ENCODE measurements at places on chromosomes 12 and 14.

DNA sequence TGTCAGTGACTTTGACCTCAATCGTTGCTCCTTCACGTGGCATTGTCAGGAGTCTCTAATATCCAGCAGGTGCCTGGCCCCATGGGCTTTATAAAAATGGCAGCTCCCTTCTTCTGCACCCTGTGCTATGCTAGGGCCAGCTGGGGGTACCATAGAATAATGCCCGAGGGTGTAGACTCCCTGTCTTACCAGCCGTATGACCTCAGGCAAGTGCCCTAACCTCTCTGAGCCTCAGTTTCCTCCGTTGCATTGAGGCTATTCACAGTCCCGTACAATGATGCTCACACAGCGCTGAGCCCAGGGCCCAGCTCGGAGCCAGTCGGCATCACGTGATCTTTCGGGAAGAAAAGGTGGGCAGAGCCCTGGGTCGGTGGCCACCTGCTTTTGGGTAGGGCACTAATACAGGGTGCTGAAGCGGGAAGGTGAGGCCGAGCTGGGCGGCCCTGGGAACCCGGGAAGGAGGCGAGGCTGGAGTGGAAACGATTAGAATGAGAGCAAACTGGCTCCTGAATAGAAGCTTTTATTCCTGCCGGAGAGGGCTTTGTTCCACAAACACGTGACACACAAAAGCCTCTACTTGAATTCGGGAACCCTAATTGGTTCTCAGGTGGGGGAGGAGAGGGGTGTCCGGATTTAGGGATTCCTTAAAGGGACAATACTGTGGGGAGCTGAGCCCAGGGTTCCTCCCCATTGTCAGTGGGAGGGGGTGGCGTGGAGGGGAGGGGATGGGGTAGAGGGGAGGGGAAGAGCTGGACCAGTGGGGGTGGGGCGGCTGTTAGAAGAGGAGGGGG lies 19.9 kb upstream of the MSI1 start:
- DNase-seq: no peak

- DNase-seq: no peak
Measured at GRCh38 chr12:50923361-50924130, 28.8 kb upstream of the HIGD1C start.

DNA sequence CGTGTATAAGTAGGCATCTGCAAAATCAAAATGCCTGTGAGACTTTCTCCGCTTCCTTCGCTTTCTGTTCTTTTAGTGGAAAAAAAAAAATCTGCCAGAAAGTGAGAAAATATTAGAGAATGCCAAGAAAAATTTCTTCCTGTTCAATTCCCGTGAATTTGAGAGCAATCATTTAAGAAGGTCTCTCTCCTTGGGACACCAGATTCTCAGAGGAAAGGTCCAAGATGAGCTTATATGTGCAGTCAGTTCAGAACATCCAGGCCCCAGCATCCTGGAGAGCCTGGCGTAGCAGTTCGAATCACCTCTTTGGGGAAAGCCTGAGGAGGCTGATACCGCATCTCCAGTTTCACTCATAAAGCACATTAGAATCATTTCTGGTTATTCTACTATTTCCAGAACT lies 912.8 kb downstream of the GALC start:
- DNase-seq: no peak

DNA sequence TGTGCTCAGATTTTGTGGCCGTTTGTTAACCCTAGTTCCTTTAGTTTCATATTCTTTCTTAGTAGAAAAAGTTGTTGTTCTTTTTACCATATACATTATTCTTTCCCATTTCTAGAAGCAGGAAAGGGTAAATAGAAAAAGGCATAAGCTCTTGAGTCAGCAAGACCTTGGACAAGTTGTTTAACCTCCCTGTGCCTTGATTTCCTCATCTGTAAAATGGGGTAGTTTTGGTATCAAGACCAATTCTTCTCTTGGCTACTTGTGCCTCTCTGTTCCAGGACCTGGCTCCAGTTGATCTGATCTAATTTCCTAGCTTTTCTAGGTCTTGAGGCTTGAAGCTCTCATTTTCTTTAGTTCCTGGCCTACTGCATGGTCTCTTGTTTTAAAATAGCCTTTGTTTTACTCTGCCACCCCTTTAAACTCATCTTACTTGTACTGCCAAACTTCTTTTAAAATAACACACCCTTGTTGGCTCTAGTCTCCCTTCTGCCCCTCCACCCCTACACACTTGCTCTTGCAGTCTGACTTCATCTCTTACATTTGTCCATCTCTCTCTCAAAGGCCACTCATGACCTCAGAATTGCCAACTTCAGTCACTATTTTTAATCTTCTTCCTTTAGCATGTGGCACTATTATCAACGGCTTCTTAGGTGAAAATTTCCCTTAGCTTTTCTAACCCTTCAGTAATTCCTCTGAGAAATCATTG lies 143.7 kb downstream of the TTLL5 start:
- no peak for DNase-seq

DNA sequence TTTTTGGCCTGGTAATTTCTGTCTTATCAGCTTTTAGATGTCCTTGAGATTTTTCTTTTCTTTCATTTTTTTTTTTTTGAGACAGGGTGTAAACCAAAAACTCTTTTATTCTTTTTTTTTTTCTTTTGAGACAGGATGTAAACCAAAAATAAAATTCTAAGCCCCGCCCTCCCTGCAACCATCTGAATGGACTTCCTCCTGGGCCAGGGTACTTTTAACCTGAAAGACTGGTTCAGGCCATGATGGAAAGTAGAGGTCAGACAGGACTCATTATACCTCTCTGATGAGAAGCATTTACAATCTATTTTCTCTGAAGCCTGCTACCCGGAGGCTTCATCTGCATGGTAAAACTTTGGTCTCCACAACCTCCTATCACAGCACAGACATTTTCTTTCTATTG lies 33.5 kb upstream of the TCL1B start:
- DNase-seq: no peak

DNA sequence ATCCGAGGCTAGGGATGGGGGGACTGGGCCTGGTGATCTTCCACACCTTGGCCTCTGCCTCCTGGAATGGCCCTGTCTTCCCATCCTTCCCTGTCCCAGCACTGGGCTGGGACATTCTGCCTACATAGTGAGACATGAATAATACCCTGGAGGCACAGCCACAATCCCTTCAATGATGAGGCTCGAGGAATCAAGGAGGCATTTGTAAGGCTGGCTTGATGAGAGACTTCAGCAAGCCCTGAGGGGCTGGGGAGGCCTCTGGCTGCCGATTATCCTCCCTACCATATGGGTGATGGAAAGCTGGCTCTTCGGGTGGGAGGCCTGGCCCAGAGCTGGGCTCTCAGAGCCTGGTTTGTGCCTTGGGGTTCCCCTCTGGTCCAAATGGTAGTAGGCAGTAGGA lies 92.5 kb downstream of the CALM1 start:
- DNase-seq: no peak

- peak; percentile 76 for DNase-seq
Measured at GRCh38 chr14:73771848-73772638, 57.9 kb upstream of the PNMA1 start.

GRCh38 chr14:88987516-88987915 lies 163.1 kb downstream of the TTC8 start:
- no peak for DNase-seq

GRCh38 chr14:99320105-99320572 lies 48.1 kb upstream of the BCL11B start:
- no peak for DNase-seq

- no peak for DNase-seq
Measured at GRCh38 chr14:88835661-88836060, 11.2 kb downstream of the TTC8 start.

GRCh38 chr12:93722835-93723567 lies 45.8 kb downstream of the CRADD start:
- DNase-seq: peak; percentile 53

GRCh38 chr12:52527121-52527800 lies 7.1 kb upstream of the KRT5 start:
- DNase-seq: no peak

DNA sequence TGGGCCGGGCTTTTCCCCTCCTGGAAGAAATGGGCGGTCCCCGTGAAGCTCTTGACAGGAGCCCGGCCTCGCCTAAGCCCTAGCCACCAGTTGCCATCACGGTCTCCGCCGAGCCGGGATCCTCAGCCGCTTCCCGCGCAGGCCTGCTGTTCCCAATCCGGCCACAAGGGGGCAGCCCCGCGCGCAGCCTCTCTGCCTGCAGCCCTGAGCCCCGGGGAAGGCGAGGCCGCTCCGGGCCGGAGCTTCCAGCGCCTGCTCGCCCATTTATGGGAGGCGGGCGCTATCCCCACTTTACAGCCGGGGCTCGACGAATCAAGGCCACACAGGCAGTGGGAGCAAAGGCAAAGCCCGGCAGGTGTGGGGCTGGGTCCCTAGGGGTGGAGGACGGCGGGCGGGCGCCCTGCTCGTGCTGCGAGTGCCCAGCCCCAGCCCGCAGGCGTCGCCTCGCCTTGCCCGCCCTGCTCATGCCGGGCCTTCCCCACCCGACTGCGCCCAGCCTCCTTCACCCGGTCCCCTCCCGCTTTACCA lies 61.5 kb downstream of the LGMN start:
- peak; percentile 77 for DNase-seq

DNA sequence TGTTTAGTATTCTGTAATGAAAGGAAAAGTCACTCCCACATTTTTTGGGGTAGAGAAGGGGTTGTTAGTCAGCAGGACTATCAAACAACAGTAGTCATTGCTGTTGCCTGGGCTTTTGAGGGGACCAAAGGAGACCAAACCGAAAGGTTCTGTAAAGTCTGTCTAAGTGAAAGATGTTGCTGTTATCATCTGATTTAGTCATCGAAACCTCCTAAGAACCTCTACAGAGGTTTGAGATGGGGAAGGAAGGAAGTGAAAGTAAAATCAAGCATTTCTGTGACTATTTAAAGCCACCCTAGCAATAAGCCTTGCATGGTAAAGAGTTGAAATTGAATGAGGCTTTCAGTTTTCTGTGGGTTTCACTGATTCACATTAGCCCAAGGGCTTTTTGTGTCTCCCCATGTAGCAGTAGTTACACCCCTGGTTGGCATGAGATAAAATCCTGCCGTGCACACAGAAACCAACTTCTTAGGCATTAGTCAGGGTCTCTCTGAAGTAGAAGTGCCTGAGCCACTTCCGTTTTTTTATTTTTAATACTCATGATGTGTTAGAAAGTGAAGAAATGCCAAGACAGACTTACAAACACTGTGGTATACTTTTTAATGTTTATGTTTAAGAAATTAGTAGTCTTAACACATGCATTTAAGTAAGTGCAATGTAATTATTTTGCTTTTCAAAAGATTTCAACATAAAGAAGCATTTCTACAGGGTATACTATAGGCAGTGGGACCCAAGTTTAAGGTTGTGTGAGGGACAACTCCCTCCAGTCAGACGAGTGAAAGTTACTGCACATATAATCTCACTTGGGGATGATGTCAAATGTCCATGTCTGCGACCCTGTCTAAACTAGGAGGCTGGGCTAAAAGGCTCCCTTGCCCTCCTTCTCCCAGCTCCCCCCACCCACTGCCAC lies 50.4 kb downstream of the DYRK2 start:
- DNase-seq: no peak
